ENCODE measurements at places on chromosomes 2 and 18.

GRCh38 chr2:65325066-65325465, 97.4 kb downstream of the ACTR2 start:
- DNase-seq: no peak

GRCh38 chr2:152564754-152565551, 152.3 kb downstream of the PRPF40A start:
- no peak for DNase-seq

- no peak for DNase-seq
Measured at GRCh38 chr2:15460112-15460620, 101.0 kb downstream of the NBAS start.

DNA sequence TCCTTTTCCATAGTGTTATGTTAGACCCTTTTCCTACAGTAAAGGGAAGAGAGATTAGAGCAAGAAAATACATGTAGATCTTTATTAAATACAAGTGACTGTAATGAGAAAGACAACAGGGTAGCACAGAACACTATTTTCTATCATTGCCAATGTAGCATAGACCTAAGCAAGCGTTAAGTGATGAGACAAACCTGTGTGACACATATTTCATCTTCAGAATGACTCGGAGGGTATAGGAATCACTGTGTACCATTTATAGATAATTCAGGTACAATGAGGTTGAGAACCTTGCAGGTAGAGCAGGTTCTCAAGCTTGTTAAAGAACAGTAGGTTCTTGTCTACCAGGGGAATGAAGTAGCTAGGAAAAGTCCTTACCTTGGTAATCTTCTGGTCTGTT, 15.9 kb downstream of the PDIA6 start:
- no peak for DNase-seq

GRCh38 chr2:213225866-213226265, 58.4 kb upstream of the SPAG16 start:
- DNase-seq: no peak

GRCh38 chr2:32067549-32067948, 4.2 kb downstream of the SPAST start:
- no peak for DNase-seq

- DNase-seq: no peak
Measured at GRCh38 chr2:232240906-232241305, 137.6 kb upstream of the ALPP start.

DNA sequence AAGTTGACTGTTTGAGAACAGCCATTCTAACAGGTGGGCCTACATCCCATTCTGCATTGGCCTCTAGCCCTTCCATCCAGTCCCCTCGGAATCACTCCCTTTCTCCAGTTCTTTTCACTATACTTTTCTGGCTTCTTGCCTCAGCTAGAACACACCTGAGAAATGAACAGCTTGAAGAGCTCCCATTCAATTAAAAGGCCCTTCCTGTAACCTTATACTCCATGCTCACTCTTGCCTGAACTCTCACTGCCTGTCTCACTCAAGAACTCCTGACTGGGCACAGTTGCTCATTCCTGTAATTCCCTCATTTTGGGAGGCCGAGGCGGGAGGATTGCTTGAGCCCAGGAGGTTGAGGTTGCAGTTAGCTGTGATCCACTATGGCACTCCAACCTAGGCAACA, 23.6 kb downstream of the CHRNA1 start:
- no peak for DNase-seq

DNA sequence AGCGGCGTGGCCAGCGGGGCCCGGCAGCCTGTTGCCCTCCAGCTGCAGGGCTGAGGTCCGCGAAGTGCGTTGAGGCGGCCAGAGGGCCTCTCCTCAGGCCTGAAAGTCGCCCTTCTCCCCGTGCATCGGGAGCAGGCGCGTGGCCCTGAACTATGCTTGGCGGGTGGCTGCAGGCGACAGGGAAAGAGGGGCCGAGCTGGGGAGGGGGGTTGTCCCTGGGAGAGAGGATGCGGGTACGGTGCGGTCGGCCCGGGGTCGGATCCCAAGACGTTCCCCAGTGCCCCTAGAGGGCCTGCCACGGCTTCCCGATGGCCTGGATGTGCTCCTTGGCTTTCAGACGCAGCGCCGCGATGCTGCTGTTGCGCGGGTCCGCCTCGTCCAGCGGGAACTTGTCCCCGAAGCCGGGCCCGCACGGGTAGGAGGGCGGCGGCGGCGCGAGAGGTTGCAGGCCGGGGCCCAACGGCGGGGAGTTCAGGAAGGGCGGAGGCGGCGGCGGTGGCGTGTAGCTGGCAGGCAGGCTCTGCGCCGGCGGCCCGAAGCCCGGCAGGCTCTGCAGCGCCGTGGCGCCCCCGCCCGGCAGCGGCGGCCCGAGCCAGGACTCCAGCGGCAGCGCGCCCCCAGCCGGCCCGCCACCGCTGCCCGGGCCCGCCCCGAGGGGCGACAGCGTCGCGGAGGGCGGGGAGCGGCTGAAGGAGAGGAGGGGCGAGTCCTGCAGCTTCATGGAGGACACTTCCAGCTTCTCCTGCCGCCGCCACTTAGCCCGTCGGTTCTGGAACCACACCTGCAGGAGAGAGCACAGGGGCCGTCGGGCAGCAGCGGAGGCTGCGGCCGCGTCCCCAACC, 4.3 kb downstream of the RAX start:
- DNase-seq: no peak

- DNase-seq: no peak
Measured at GRCh38 chr18:35392375-35392774, 15.2 kb upstream of the ZNF396 start.

GRCh38 chr2:107721586-107721985, 105.1 kb upstream of the RGPD4 start:
- DNase-seq: no peak
